GDM1 (cell line): ENCODE measurements at places on chromosomes 16 and 17.

DNA sequence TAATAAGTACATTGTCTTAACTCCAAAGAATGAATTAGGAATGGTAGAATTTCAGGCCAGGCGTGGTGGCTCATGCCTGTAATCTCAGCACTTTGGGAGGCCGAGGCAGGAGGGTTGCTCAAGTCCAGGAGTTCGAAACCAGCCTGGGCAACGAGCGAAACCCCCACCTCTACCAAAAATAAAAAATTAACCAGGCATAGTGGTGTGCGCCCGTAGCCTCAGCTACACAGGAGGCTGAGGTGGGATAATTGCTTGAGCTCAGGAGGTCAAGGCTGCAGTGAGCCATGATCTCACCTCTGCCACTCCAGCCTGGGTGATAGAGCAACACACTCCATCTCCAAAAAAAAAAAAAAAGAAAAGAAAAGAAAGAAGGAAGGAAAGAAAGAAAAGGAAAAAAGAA is 18.5 kb upstream of the BBS2 start:
- no peak for DNase-seq

GRCh38 chr17:15124264-15124595 is 140.9 kb downstream of the PMP22 start:
- DNase-seq, result no peak

DNA sequence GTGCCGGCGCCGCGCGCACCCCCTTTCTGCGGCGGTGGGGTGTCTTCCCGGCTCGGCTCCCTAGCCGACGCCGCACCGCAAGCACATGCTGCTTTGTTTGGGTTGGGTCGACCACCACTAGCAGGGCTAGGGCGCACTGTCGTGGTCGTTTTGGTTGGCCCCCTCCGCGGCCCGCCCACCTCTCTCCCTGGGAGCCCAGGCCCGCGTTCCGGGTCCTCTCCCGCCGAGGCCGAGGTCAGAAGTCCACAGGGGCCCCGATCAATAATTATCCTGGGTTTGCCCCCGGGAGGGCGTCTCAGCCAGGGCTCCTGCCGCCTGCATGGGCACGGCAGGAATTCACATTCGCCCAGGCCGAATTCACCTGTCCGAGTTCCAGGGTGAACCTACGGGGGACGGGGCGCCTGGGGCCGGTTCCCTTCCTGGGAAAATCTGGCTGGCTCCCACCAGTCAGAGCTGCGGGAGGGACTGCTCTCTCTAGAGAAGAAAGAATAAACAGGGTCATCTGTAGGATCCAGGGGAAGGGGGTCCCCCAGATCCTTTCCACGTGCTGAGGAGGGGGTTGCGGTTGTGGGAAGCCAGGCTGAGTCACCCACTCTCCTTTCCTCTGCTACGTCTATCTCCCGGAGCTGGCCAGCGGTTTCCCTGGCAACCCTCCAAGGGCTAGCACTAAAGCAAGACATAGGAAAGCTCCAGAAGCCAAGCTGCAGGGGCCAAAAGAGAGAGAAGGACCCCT is 584 bp upstream of the STAT5B start:
- peak; percentile 38 for DNase-seq

DNA sequence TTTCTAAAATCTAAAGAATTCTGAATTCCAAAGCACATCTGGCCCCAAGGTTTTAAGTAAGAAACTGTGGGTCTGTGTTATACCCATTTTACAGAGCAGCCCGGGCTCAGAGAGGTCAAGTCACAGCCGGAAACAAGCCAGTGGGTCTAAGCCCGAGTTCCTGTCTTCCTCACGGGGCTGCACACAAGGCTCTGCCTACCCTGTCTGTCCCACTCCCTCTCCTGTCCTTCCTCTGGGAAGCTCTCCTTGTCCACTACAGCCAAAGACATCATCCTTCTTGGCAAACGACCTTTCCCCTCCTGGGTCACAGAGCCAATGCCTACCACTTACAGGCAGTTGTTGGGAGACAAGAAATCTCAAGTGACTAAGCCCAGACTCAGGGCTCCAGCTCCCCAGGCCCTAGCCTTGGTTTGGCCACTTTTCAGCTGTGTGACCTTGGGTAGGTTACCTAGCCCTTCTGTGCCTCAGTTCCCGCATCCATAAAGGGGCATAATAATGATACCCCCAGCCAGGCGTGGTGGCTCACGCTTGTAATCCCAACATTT is 55.6 kb upstream of the MAP3K14 start:
- no peak for DNase-seq

- peak; percentile 72 for DNase-seq
Measured at GRCh38 chr16:4663777-4664465, 29.4 kb upstream of the NUDT16L1 start.

DNA sequence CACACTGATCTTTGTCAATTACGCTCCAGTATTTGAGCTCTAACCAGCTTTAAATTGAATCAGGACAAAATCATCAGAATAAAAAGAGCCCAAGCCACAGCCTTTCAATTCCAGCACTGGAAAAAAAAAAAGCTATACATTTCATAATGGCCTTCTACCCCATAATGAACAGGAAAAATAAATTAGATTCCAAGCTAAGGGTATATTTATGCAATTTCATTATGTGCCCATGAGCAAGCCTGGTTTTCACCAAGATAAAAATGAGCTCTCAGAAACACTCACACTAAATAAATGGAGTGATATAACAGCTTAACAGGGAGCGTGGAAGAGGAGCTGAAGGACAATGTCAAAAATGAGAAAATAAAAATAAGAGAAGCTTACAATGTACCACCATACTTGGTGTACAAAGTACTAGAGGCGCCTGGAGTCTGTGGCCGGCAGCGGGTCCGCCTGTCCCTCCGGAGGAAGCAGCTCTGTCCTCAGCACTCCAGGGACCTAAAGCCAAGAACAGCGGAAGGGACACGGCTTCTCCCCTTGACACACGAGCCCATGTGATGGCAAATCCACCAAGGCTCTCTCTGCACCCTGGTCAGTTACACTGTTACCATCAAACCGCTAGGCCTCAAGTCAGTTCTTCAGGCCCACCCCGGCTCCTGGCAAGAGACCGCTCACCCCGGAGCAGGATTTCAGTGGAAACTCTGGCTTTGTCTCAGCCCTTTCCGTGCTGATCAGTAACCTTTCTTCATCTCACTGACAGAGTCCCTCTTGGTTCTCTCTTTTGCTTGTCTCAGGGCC is 69.6 kb downstream of the RBFOX3 start:
- DNase-seq, result no peak

- DNase-seq, result no peak
Measured at GRCh38 chr16:49632795-49633184, 223.1 kb downstream of the ZNF423 start.

DNA sequence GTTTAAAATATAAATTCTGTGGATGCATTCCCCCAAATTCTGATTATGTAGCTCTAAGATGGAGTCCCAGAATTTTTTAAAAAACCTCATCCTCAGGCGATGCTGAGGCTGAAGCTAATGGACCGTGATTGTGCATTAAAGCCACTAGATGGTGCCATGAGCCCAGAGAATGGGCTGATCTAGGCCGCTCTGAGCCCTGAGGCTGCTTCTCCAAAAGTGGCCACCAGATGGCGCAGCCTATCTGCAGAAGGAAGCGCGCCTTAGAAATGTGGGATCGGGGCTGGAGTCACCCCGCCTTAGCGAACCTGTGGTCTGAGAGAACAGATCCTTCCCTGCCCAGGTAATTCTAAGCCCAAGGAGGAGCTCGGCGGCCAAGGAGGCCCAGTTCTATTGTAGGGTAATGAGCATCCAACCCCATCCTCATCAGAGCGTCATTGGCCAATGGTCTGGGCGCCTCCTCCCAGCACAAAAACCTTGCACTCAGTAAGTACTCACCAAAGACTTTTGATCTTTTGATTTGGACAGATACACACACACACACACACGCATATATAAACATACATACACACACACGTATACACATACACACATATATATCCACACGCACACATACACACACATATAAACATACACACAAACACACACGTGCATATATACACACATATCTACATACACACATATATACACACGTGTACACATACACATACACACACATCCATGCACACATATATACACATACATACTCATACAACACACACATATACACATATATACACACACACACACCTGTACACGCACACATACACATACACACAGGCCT is 13.7 kb upstream of the MMP2 start:
- DNase-seq, result peak; percentile 21

DNA sequence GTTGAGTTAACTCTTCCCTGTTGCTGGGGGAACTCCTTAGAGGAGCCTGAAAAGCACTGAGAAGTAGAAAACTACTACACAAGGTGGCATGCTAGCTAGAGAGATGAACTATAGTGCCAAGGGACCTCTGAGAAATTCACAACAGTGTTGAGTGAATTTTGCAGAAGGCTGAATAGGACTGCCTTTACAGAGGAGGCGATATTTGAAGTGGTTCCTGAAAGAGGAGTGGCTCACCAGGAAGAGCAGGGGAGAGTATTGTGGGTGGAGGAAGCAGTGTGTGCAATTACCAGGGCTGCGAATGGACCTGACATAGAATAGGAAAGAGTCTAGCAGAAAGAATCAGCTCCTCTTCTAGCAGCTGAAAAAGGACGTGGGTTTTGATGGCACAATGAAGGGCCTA is 66.4 kb downstream of the CDK5R1 start:
- peak; percentile 28 for DNase-seq

DNA sequence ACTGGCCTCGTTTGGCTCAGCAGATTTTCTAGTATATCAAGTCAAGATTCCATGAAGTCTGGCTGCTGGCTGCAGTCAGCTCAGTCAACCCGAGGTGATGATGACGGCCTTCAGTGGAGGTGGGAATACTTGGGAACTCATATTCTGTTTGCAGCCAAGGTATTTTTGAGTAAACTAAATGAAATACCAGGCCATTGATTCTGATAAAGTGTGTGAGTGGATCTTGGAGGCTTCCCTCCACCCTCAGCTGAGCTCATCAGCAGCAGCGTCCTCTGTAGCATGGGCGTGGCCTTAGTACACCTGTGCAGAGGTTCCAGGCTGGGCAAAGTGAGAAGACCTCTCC is 22.0 kb upstream of the TACO1 start:
- no peak for DNase-seq

GRCh38 chr17:82603981-82604448 is 44.2 kb downstream of the WDR45B start:
- DNase-seq, result no peak

- no peak for DNase-seq
Measured at GRCh38 chr17:27475070-27475673, 18.9 kb downstream of the KSR1 start.

DNA sequence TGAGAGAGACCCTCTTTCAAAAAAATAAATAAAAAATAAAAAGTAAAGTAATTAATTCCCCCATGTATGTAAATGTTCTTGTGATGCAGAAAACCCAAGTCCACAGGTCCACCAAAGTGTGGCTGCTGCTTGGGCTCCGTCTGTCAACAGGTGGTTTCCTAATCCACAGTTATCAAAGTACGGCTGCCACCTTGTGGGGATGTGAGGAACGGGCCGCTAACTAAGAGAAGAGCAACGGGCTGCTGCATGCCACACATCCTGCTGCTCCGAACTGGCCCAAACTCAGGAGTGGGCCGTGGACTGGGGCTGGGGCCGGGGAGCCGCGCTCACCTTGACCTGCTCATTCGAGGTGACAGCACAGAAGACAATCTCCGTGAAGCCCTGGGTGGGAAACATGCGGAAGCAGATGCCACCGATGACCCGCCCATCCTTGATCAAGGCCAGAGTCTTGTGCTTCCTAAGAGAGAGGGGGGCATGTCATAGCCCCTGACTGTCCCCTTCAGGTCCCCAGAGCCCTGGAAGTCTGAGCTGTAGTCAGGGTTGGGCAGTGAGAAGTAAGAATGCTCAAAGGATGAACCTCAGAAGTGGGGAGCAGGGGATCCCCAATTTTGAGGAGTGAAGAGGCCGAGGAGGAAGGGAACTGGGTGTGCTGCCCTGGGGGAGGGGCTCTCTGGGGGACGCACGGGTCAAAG is 4.3 kb downstream of the KAT2A start:
- DNase-seq, result peak; percentile 21

DNA sequence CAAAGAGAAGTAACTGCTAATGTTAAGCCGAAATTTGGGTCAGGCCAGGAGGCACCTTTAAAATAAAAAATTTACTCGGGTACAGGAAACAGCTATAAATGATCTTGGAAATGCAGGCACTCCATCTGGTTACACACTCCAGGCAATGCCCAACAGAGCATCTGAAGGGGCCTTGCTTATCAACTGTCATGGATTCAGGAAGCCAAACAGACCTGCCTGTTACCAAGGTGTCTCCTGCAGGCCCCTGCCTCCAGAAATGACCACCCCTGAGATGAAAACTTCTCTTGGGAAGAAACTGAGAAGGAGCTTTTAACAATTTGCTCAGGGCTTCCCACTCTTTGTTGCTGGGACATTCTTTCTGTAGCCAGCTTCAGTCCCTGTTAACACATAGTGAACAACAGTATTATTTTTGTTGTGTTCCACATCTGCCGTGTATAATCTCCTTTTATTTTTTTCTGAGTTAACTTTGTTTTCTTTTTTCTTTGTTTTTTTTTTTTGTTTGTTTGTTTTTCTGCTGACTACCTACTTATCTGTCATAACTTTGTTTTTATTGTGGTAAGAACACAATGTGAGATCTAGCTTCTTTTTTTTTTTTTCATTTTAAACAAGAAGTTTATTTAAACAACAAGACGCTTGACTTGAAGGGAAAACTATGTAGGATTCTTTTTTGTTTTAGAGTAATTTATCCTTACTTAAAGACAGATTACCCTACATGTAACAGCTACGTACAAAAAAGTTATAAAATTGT is 18.7 kb upstream of the ATP5MC1 start:
- DNase-seq, result no peak

GRCh38 chr16:74721716-74722115 is 21.1 kb upstream of the MLKL start:
- no peak for DNase-seq

DNA sequence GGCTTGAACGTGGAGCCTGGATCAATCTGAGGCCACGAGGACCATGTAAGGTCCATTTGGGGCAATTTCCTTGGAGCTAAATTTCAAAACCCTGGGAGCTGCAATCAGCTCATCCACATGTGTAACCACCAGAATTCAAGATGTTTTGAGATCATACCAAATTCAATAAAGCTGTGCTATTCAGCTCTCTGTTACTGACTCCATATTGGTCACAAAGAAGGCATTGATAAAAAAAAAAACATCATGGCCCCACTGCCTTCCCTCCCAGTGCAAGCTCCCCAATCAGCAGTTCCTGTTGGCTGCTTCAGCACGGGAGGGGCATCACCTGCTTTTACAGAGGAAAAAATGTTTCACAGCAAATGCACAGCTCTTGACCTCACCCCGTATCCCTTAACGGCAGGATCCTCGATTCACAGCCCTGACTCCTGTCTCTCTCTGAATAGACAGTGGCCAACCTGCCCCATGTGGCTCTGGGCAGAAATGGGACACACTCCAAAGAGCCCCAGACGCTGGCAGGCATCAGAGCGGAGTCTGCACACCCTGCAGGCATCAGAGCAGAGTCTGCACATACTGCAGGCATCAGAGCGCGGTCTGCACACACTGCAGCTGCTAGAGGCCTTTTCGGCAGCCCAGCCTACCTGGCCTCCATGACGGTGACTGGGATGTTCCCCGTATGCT is 37.1 kb downstream of the FANCA start:
- DNase-seq, result no peak

DNA sequence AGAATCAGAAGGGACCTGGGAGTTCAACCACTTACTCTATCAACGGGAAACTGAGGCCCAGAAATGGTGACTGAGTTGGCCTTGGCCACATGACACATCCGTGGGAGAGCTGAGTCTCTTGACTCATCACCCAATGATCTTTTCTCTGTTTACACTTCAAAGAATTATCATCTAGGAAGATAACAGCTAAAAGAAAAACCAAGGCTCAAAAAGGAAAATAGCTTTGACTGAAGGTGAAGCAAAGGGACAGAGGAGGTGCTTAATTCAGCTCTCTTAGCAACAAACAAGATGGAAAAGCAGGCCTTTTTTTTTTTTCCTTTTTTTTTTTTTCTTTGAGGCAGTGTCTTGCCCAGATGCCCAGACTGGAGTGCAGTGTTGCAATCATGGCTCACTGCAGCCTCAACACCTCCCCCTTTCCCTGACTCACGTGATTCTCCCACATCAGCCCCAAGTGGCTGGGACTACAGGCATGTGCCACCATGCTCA is 16.7 kb downstream of the ERCC4 start:
- DNase-seq, result no peak
